Kidney epithelial cell (primary cell): ENCODE measurements at places on chromosomes 7 and 10. TPM values are rescaled to one million over a fixed set of nuclear protein-coding genes. Genes with fewer than 3 reads are reported as not detected.

DNA sequence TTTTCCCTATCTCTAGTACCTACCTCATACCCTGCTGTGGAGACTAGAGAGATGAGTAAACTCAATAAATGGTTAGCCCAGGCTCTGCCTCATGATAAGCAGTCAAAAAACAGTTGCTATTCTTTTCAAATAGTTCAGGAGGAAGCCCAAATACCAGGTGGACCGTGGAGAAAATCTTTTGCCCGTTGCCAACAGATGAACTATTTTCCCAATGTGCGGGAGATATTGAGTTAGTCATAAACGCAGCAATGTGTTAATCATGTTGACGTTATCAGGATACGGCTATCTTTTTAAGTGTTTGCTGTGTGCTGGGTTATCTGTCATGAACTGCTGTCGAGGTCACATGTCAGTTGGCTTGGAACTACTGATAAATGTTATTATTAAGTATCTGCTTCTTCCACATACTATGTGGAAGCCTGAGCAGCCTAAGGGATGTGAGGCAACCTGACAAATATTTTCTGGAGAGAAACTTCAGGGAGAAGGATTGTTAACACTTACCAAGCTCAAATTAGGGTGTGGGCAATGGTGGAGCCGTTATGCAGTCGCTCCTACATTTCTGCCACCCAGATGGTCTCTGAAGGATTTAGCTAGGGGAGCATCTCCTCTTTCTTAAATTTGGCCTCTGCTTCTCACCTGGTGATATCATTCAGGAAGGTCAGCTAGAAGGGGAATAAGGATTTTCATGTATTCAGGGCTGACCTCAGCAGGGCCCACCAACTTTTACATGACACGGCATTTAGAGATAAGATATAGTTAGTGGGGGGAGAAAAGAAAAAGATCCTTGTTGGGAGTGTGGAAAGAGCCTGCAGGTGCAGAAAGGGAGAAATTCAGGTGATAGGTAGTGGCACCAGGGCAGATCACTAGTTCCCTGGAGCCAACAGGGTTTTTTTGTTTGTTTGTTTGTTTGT, 33.5 kb upstream of the SLC26A3 start:
- no peak for DNase-seq

DNA sequence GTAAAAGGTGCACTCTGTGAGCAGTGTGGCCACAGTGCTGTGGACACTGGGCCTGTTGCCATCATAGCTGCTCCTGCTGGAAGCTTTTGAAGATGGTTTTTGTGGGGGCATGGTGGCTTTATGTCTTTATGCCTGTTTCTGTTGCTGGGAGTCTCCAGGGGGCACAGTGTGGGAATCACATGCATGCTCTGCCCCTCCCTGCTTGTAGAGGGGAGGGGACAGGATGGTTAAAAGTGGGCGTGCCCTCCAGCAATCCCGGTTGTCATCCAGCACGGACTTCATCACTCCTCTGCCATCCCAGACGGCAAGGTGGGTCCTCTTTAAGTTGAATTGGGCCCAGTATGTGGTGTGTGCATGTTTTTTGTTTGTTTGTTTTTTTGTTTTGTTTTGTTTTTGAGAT, 20.2 kb downstream of the OGDH start:
- no peak for DNase-seq

DNA sequence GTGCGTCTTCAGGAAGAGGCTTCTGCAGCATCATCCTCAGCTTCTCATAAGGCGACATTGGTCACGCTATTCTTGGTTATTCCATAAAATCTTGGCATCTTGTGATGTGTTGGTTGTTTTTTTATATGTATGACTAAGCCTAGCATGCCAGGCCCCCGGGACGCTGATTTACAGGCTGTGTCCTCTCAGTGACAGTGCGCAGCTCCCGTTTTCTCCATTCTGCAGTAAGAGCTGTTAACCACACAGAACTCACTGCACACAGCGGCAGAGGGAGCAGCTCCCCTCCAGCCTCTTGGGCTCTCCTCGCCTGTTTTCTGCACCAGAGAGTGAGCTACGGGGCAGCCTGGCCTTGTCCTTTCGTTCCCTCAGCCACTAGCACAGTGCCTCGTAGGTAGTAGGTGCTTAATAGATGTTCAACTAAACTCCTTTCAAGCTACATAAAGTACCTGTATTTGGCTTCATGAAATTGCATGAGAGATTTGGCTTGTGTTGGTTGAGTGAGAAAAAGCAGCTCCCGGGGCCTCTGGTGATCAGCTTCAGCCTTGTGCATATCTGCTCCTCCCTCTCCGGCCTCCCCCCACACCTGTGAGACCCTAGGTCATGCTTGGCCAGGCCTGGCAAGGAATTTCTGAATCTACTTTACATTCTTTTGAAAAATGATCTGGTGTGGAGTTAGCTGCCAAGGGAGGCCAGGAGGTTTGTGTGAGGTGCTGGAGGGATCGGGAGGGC, 116.2 kb downstream of the WDR37 start:
- DNase-seq: no peak

SHH gene
- 2.8 and 4.5 TPM in 2 replicates for total RNA-seq

GRCh38 chr7:30102281-30102680, 32.5 kb upstream of the MTURN start:
- DNase-seq: no peak

DNA sequence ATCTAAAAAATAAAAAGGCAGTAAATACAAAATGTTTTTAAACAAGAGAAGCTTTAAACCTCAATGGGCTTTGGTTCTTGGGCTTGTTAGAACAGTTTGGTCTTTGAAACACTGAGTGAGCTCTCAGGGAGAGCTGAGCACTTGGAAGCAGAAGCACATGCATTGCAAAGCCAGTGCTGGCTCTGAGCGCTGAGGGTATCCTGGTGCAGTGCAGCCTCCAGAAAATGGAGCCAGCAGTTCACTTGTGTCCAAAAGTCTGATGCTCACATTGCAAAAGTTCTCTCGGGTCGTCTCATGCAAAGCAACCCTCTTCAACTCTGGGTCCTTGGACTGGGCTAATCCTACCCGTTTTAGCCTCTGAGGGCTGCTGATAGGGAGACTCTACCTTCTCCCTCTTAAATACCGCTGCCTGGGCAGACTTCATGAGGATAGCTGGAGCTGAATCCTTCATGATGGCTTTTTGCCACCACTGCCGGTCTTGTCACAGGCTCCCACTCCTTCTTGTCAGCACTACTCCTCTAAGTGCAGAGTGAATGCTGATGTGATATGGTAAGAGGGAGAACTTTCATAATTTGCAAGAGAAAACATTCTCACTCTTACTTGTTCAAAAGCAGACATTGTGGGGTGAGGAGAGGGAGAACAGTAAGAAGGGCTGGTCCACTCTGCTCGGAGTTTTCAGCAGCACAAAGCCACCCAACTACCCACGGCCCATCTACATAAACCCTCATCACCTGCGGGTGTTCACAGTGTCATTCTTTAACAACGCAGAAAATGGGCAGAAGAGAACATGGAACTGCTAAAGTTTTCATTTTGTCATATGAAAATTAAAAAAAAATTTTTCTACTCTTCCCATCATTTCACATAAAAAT, 42.2 kb upstream of the BMPER start:
- no peak for DNase-seq

ANKRD26 gene
- 4.5 and 6.1 TPM in 2 replicates for total RNA-seq

DNA sequence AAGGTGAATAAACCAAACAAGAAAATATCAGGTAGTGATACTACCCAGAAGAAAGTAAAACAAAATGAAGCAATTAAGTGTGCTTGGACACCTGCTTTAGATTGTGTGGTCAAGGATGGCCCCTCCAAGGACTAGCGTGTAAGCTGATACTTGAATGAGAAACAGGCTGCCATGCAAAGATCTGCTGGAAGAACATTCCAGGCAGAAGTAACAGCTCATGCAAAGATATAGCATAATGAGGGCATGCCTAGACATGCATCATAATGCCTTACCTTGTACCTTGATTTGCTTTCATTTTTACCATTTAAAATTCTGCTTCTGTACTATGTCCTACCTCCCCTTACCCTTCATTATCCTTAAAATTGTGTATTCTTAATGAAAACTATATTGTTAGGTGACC, 74.8 kb upstream of the HDAC9 start:
- DNase-seq: no peak

DNA sequence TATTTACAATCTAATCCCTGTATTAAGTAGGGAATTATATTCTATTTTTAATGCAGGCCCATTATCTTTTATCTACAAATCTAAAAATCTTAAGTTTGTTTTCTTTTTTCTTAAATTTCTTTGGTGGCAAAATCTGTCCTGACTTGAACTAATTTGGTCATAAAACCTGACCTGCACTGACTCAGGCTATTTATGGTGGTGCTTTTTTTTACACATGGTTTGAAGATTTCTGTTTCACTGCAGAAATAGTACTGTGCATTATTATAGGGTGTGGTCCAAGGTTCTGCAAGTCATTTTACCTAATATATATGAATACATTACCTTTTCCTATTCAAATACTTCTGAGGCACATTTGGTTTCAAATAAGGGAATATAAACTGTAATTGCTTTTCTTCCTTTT, 137.0 kb downstream of the CD36 start:
- DNase-seq: no peak

C10orf67 gene
- total RNA-seq: 0.07 TPM in 1 of 2 replicates, not detected in the other

DNA sequence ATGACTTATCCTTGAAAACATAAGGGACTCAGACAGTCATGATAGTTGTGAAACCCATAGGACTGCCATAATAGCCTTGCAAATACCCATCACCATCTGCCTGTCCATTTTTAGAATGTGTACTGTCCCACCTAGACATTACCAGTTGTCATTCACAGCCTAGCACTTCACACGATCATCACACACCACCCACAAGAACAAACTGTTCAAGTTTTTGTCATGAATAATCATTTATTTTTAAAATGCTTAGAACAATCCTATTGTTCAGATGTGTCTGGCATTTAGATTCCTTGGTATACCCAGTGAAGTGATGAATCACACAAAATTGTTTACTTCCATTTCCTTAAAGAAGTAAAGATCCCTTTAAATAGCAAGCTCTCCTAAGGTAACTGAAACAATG, 46.6 kb downstream of the CCDC3 start:
- DNase-seq: no peak
